ENCODE measurements at places on chromosomes 1 and 21. TPM values are rescaled to one million over a fixed set of nuclear protein-coding genes. Genes with fewer than 3 reads are reported as not detected.

DNA sequence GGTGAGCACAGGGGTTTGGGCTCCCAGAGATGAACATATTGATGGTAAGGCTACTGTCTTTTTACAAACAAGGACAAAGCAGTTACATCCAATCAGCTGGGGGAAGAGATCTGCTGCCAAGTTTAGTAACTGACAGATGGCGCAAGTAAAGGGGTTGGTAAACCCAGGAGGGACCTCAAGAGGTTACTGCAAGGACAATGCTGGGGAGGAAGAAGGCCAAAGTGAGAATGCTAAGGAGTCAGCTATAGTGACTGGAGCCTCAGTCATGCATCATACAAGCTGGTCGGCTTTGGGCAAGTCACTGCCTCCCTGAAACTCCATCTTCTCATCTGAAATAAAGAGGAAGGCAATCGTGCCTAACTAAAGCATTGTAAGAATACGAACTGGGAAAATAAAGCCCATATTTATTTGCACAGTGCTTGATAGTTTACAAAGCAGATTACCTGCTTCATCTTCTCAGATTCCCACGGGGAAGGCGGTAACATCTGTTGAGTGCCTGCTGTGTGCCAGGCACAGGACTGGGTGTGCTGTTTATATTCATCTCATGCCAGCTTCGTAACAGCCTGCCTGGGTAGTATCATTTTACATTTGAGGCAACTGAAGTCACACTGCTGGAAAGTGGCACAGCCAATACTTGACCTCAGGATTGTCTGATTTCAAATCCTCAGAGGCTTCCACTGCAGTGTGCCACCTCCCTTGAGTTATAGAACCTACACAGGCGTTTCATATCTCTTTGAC is 114.8 kb downstream of the BEND5 start:
- DNase-seq, result no peak

DNA sequence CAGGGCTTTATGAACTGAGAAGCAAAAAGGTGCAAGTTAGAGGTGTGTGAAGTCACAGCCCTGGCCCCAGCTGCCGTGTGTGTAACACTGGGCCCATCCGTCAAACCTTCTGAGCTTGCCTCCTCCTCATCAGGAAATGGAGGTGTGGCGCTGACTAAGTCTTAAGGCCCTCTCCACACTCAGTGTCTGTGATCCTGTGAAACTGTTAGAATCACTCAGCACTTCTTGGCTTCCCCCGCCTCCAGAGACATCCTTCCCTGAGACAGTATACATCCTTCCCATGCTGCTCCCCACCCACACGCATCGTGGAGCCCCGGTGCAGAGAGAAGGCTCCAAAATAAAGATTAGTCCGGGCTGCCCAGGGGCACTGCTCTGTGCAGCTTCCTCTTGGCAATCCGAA is 33.3 kb downstream of the LRP8 start:
- DNase-seq, result no peak

- DNase-seq, result no peak
Observed at GRCh38 chr1:89277725-89278124, 5.1 kb upstream of the GBP5 start.

- no peak for DNase-seq
Observed at GRCh38 chr1:183365676-183366075, 52.5 kb downstream of the NMNAT2 start.

DNA sequence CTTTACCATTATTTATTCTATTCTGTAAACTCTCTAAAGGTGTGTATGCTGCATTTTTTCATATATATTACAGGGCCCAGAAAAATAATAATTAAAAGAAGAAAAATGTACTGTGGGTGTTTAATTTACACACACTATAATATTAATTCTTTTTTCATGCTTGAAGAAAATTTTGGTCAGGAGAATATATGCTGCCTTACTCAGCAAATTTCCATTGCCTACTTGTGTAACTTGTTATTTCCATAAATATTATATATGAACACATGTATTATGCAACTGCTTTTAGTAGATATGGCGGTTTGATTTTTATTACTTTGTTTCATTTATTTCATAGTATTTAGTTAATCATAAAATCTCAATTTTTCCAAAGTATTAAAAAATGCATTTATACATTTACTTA is 46.4 kb upstream of the SERPINC1 start:
- no peak for DNase-seq

DNA sequence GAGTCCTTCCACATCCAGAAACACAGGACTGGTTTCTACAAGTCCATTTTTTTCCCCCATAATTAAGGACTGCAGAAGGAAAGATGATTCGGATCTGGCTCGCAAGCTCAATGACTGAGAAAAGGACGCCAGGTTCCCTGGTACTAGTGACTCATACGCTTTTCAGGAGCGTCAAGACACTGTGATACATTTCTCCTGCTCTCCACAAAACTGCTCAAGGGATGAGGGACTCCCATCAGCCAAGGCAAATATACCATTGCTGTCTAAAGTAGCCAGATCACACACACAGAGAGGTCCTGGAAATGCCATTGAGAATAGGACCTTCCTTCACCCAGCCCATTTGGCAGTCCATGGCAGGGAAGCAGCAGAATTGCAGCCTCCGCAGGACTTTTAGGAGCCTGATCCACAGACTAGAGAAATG is 253.6 kb upstream of the IRF2BP2 start:
- no peak for DNase-seq

- DNase-seq, result no peak
Observed at GRCh38 chr1:27602462-27603308, 1.3 kb downstream of the AHDC1 start.

- DNase-seq, result no peak
Observed at GRCh38 chr1:164794356-164794755, 235.4 kb downstream of the PBX1 start.

GRCh38 chr1:66270119-66270812 is 263.7 kb upstream of the SGIP1 start:
- no peak for DNase-seq

DNA sequence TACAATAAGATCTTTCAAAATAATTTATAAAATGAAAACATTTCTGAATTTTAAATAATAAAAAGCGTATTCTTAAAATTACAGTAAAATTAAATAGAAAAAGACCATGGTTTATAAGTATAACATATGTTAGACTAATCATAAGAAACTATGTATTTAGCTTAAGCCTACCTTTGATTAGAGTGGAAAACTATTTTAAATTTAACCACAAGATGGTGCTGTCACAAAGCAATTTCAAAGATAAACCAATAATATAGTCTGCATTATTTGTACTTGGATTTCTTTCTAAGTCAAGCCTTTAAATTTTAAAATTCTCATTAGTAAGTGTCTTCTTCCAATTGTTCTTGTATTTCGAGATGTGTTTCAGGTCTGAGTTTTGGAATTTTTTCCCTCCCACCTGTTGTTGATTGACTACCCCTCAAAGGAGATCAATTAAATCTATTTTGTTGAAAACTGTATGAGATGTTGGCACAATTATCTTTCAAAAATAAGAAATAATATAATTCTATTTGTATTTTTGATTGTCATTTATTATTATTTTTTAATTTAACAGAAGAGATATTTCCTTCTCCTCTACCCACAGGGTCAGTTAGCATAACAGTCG is 459.8 kb downstream of the KCNT2 start:
- DNase-seq, result peak; percentile 30

DNA sequence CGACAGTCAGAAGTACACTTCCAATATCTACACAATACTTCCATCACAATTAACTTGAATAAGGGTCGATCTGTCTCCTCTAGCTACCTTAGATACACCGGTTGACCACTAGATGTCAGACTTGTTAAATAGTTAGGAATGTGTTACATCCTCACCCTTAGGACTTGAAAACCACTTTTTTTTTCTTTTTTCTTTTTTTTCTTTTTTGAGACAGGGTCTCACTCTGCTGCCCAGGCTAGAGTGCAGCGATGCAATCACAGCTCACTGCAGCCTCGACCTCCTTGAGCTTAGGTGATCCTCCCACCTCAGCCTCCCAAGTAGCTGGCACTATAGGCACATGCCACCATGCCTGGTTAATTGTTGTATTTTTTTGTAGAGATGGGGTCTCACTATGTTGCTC is 120.4 kb upstream of the GREM2 start:
- peak; percentile 31 for DNase-seq

GRCh38 chr1:27306892-27307761 is 14.8 kb upstream of the TMEM222 start:
- DNase-seq, result peak; percentile 28

- no peak for DNase-seq
Observed at GRCh38 chr1:32859915-32860314, 10.8 kb downstream of the FNDC5 start.

DNA sequence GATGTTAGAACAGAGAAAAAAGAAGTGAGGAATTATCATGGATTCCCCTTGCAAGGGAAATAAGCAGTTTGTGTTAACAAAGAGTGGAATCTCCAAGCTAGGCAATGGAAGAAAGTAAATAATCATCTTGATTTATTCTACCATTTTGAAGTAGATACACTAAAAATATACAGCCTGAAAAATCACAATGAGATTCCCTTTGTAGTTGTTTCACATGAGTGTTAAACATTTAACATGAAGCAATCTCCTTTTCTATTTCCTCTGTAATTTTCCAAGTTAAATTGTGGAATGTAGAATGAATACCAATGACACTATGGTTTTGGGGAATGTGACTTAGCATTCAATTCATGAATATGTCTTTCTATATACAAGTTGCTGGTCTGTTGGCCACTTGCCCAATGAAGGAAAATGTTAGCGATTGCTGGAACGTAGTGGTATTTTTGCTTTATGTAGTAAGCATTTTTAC is 5.7 kb downstream of the TGFB2 start:
- DNase-seq, result peak; percentile 71

DNA sequence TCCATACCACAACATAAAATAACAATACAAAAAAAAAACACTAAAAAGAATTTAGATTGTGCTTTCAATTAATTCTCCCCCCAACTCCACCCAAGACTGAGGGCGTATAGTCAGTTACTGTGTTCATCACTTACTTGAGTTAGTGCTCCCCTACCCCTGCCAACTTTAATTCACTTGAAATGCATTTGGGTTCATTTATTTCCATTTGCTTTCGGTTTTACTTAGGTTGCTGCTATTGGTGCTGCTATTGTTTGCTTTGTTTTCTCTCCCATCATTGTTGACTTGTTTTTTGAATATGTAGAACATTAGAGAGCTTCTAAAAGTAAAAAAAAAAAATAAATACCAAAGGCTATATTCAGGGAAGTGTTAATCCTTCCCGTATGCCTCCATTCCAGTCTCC is 10.7 kb upstream of the CYYR1 start:
- no peak for DNase-seq

DNA sequence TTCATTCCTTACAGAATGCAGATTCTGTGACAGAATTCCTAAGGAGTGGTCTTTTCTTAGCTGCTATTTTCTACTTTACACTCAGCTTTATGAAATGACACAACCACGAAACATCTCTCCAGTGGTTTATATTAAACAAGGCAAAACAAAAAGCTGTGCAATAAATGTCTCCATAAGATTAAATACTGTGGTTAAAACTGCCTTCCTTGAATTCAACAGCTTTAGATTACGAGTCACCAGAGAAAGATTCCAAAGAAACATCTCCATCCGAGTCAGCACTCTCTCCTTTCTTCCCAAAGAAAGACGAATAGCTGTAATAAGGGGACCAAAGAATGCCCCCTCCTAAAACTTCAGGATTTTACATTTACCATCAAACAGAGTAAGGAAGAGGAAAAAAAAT is 4.6 kb upstream of the C1orf87 start:
- no peak for DNase-seq

- DNase-seq, result no peak
Observed at GRCh38 chr1:9427388-9427787, 111.9 kb upstream of the SLC25A33 start.

GRCh38 chr1:75836528-75837100 is 39.9 kb downstream of the MSH4 start:
- DNase-seq, result no peak

DNA sequence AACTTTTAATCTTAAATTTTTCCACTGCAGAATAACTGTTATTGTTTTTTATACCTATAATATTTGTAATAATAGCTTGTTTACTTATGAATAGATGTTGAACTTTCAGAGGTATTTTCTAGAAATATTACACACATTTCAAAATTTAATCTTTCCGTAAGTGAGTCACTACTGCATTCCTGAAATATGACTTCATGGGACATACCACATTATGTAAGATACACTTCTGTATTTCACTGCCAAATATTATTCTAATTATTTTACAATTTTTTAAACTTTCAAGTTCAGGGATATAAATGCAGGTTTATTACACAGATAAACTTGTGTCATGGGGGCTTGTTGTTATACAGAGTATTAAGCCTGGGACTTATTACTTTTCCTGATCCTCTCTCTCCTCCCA is 2220.5 kb downstream of the NCAM2 start:
- DNase-seq, result no peak

- DNase-seq, result peak; percentile 85
Observed at GRCh38 chr1:184622136-184622823, 132.4 kb downstream of the EDEM3 start.

The SLC1A7 gene
- polyA plus RNA-seq, result not detected

The ZBTB7B gene
- polyA plus RNA-seq, result 32.4 TPM

The ZNF683 gene
- not detected for polyA plus RNA-seq

The CFHR2 gene
- polyA plus RNA-seq, result 0.23 TPM
